ENCODE measurements at places on chromosomes 5 and 9.

DNA sequence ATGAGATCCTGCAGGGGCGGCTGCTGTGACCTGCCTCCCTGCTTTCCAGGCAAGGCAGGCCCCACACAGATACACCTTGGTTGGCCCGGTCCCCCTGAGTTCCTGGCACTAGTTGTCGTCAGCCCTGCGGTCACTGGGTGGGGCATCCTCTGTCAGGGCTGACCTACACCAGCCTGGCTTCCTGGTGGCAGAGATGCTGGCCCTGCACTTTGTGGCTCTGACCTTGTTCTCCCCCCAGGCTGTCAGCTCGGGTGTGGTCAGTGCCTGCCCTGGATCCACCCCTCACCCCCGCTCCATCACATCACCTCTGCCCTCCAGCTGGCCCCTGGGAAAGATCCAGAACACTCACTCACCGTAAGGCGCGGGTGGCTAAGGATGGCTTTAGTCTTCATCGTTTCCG is 74.1 kb downstream of the PHF2 start:
- no peak for DNase-seq

GRCh38 chr9:93576258-93577077 is at the start of gene PHF2:
Gene PHF2, plus strand, starts transcription at chr9:93576584. Its CDS starts 190 bp downstream, at chr9:93576774.
- no peak for DNase-seq

GRCh38 chr9:91589101-91589553 is 165.5 kb upstream of the NFIL3 start:
- no peak for DNase-seq

- DNase-seq, result no peak
These were observed 69.8 kb upstream of the TNFSF8 start for GRCh38 chr9:115000217-115000639.

All from GM18507 (cell line).